NCI-H187 (cell line): ENCODE measurements at places on chromosomes 7 and 10.

GRCh38 chr10:111360260-111360925 lies 283.6 kb downstream of the ADRA2A start:
- DNase-seq, result peak; percentile 37

DNA sequence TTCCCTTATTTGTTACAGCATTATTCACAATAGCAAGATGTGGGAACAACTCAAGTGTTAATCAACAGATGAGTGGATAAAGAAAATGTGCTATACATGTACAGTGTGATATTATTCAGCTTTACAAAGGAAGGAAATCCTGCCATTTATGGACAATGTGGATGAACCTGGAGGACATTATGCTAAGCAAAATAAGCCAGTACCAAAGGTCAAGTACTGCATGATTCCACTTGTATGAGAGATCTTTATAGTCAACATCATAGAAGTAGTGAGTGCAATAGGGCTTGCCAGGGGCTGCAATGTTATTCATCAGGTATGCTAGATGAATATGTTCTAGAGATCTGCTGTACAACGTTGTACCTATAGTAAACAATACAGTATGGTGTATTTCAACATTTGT lies 138.5 kb upstream of the AGR3 start:
- DNase-seq, result no peak

DNA sequence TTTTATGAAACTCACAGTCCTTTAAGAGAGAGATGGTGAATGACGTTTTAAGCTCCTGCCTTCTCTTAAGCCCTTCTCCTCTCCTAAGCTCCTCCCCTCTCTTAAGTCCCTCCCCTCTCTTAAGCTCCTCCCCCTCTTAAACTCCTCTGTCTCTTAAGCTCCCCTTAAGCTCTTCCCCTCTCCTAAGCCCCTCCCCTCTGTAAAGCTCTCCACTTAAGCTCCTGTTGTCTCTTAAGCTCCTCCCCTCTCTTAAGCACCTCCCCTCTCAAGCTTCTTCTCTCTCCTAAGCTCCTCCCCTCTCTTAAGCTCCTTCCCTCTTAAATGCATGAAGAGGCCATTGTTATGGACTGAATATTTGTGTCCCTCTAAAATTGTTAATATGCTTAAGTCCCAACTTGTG lies 1180.6 kb upstream of the AUTS2 start:
- DNase-seq, result peak; percentile 14

DNA sequence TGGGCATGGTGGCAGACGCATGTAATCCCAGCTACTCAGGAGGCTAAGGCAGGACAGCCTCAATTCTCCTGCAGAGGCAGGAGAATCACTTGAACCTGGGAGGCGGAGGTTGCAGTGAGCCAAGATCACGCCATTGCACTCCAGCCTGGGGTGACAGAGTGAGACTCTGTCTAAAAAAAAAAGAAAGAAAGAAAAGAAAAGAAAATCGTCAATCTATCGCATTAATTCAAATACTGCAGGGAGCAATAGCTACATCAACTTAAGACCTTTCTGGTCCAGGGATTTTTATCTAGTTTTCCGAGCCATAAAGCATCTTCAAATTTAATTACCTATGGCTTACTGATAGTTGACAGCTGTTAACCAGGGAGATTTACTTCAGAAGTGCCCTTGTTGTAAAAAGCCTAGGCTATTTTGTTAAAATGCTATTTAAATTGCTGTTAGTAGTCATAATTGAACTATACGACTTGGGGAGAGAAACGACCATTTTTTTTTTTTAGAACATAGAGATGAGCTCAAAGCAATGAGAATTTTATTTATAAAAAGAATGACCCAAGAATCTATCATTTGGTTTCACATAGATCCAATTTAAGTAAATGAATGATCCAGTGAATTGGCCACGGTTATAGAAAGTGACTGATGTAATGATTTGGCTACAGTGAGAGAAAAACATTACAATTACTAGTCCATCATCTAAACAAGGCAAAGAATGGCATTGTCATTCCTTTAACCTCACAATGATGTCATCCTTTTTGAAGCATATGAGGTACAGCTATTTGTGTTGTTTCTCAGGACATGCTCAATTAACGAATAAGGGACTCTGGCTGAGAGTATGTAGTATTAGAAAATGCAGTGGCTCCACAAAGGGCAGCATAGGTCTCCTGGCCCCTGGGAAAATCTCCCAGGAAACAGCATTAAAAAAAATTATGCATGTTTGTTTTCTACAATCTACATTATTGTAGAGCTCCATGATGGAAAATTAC lies 85.3 kb downstream of the SEMA3C start:
- DNase-seq, result peak; percentile 58

GRCh38 chr7:41942468-41943093 lies 239.7 kb upstream of the INHBA start:
- no peak for DNase-seq

DNA sequence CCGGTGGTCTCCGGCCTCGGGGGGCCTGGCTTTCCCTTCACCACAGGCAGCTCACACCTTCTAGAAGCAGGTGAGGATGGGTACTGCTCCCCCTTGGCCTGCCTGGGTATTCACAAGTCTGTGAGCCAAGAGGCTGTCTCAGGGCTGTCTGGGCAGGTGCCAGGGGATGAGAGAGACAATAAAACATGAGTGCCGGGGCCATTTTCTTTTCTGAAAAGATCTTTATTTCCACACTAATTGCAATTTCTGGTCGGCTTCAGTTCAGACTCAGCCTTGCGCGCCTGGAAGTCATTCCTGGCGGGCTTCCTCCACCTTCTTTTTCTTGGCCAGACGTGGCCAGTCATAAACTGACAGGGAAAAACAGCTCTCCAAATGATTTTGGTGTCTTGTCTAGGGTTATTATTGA lies 171.2 kb downstream of the ARHGAP12 start:
- peak; percentile 1 for DNase-seq

GRCh38 chr10:132547421-132547861 lies 9.9 kb downstream of the INPP5A start:
- no peak for DNase-seq

DNA sequence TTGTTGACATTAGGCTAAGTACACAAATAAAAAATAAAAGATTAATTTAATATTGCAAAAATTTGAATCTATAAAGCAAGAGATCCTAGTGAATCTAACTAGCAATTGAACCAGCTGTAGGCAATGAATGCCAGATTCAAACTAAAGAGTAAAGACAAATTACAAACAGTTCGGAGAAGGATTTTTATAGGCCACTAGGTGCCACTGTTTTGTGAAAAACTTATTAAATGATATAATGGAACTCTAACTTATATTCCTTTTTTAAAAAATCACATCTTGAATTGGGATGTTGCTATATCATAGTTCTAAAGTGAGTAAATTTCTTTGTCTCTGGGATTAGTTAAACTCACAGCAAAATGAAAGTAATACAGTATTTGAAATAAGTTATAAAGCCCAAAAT lies 39.1 kb upstream of the GNAI1 start:
- DNase-seq, result no peak

- DNase-seq, result no peak
These were observed 62.8 kb downstream of the CTBP2 start for GRCh38 chr10:125097409-125098070.

- no peak for DNase-seq
These were observed 25.4 kb upstream of the PRXL2A start for GRCh38 chr10:80382989-80383388.

GRCh38 chr7:35820858-35821257 lies 20.0 kb downstream of the SEPTIN7 start:
- DNase-seq, result no peak

- DNase-seq, result no peak
These were observed 131.2 kb upstream of the UNC5B start for GRCh38 chr10:71081229-71081560.

- DNase-seq, result no peak
These were observed 31.9 kb downstream of the SH2B2 start for GRCh38 chr7:102318482-102318971.

GRCh38 chr7:128788446-128789412 lies 3.0 kb upstream of the CCDC136 start:
- DNase-seq, result no peak

- no peak for DNase-seq
These were observed 22.0 kb upstream of the SLC35G1 start for GRCh38 chr10:93871671-93872204.
